Effector CD4-positive, alpha-beta T cell (primary cell): ENCODE measurements at places on chromosomes 5 and 9.

DNA sequence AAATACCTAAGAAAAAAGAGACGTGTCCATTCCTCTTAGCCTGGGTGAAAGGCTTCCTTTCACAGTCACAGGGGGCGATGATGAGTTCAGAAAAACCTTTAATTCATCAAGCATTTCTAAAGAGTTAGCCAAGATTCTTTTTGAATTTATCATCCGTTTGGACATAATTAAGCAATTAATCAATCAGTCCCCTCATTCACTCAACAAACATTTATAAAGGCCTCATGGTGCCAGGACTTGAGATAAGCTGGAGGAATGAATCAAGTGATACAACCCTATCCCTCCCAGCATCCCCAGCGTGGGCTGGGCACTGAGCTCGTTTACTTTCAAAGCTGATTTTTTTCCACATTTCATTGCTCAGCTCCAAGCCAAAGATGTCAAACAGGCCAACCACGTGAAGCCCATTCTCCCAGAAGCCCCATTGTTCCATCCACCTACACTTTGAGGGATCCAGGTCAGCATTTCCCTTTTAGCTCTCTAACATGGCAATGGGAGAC is 140.5 kb downstream of the SLIT3 start:
- DNase-seq = no peak

- DNase-seq = no peak
Measured at GRCh38 chr5:59790376-59790775, 103.2 kb downstream of the PDE4D start.

DNA sequence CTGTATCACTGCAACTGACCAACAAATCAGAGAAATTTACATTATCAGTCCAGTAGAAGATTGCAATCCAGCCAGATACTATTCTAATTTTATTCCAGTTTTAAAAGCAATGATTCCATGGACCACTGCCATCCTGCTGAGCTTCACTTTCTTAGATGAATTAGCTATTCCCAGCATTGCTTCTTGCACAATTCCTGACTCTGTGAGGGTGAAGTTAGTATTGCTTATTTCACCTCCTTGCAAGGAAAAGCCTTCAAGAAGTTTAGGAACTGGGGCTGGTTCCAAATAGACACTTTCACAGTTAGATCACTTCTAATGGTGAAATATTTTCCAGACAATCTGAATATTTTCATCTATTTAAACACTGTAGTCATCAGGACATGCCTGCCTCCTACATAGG is 338.6 kb upstream of the TNC start:
- no peak for DNase-seq

DNA sequence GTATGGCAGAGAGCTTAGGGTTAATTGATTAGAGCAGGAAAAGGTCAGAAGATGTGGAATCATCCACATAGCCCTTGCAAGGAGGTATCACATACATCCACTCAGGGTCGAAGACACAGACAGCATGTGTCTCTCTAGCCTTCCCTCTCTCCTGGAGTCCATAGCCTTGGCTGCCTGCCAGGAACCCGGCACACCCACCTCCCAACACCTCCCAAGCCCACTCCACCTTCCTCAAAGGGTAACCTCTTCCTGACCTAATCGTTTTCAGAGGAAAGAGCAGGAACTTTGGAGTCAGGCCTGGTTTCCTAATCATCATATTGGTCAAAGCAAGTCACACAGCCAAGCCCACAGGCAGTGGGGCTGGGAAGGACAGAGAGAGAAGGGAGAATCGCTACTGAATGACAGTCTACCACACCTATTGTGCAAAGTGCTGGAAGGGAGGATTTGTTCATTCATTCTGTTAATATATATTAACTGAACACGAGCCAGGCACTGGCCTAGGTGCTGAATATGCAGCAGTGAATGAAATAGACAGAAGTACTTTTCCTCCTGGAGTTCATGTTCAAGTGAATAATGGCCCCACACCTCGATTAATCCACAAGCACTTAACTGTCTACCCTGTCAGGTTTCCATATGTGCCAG is 107.8 kb downstream of the KCNIP1 start:
- DNase-seq = no peak

DNA sequence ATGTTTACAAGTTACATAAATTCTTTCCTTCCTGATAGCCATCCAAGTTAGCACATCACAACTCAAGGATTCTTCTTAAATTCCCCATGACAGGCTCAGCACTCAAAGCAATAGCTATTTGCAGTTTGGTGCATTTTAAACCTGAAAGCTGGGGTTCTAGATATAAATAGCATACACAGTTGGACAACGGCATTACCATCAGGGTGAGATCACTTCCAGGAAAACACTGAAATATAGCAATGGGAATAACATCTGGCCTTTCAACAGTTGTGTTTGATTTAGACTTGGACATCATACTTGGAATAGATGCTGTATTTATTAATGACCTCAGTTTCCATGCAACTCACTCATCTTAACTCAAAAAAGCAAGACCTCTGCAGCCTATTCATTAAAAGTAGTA is 24.7 kb upstream of the LECT2 start:
- DNase-seq = no peak

GRCh38 chr9:135588371-135588770 is 26.8 kb downstream of the PAEP start:
- DNase-seq = no peak

DNA sequence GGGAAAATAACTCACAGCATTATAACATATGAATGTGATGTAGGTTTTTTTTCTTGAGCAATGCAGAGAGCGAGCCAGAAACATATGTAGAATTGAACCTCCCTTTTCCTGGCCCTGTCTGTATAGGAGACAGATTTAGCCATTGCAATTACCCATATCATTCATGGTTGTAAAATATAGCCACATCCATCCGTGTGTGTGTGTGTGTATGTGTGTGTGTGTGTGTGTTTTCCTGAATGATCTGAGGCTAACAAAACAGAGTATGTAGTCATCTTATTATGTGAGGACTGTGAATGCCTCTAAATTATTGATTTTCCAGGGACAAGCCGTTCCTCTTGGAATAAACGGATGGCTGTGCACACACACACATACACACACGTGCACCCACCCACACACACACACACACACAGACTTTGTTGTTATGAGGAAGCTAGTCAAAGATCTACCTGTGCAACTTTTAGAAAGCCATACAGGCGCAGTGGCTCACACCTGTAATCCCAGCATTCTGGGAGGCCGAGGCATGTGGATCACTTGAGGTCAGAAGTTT is 11.7 kb upstream of the DENND1A start:
- no peak for DNase-seq

DNA sequence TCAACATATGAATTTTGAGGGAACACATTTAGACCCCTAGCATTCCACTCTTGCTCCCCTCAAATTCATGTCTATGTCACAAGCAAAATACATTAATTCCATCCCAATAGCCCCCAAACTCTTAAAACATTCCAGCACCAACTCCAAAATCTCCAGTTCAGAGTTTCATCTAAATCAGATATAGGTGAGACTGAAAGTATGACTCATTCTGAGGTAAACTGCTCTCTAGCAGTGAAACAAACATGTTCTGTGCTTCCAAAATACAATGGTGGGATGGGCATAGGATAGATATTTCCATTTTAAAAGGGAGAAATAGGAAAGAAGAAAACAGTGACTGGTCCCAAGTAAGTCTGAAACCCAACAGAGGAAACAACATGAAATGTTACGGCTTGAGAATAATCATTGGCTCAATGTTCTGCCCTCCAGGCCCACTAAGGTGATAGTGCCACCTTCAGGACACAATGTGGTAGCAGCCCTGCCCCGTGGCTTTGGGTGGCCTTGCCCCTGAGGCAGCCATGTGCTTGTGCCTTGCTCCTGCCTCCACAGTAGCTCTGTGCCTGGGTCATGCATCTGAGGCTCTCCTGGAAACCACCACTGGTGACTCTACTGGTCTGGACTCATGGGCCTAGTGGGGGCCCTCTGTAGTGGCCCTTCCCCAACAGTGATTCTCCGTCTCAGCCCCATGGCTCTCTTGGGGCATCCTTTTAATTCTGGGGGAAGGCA is 36.4 kb upstream of the IPPK start:
- no peak for DNase-seq

GRCh38 chr9:113246928-113247327 is 25.6 kb downstream of the SLC31A1 start:
- no peak for DNase-seq

DNA sequence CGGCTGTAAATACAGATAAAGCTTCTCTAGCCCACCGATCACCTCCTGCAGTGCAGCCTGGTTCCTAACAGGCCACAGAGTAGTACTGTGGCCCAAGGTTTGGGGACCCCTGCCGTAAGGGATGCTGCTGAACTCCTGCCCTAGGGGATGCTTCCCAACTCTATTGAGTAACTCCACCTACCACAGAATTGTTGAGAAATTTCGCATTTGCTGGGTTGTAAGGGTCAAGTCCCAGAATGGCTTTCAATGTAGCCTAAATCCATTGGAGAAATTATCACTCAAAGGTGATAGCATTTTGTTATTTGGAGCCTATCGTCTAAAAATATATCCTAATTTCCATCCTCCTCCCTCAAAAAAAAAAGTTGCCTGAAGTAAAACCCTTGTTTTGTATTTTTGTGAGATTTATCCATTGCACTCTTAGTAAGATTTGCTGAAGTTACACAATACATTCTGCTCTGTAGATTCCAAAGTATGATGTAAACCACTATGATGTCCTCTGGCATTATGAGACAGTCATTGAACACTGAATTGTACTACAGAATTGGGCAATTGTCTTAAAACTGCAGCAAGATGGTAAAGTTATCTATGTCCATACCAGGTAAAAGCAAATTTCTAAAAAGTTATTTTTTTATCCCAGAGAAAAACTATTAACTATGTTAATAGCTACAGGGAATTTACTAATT is 14.0 kb downstream of the ACTBL2 start:
- DNase-seq = no peak

- no peak for DNase-seq
Measured at GRCh38 chr5:82352146-82352791, 74.1 kb upstream of the RPS23 start.

DNA sequence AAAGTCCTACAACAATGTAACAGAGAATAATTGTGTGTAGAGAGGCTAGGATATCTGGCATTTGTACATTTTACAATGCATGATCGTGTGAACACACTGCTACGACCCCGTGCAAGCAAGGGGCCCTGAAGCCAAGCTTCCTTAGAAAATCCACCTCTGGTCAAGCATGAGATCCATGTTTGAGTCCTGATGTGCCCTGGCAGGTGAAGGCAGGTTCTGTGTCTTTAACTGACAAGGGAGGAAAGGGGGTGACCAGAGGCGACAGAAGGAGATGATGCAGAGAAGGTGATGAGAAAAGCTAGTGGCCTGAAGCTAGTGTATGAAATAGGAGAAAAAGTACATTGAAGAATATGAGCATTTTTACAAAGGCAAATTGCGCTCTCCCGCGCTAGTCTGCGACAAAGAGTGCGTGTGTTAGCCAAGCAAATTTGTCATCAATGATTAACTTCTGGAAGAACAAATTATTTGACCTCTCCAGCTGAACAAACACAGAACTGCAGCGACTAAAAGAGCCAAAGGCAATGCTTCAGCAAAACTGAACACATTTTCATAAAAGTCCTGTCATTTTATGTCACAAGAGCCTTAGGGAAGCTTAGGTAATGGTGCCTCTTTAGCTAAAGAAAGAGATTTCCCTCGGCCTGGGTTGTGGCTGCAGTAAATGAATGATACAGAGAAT is 101.7 kb upstream of the DAPK1 start:
- no peak for DNase-seq

DNA sequence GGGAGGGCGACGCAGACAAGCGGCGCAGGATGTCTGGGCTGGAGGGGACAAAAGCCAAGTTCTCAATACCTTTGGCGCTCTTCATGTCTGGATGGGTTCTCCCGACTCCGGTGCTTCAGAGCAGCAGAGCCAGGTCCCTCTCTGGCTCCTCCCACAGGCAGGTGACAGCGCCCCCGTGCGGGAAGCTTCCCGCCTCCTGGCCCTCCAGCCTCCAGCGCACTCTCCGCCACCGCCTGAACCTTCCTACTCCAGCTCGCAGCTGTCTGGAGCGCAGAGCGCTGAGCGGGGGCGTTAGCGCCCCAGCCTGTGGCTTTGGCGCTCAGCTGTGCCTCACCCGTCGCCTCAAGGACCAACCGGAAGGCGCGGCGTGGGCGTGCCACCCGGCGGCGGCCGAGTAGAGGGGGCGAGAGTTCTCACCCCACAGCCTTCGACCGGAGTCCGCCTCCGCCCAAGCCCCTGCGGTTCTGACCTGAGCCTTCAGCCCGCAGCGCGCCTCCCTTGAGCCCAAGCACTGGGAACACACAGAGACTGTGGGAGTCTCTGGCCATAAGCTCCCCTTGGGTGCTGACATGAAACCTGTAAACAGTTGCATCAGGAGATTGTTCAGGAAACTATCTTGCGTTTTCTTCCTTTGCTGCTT is at the start of gene SLCO4C1:
SLCO4C1 (minus strand) TSS at position 107 of the 640 bp plus-strand sequence; CDS start at position 85, 22 bp downstream.
- peak; percentile 57 for DNase-seq

GRCh38 chr5:176401281-176402205 is 13.0 kb downstream of the HIGD2A start:
- no peak for DNase-seq

DNA sequence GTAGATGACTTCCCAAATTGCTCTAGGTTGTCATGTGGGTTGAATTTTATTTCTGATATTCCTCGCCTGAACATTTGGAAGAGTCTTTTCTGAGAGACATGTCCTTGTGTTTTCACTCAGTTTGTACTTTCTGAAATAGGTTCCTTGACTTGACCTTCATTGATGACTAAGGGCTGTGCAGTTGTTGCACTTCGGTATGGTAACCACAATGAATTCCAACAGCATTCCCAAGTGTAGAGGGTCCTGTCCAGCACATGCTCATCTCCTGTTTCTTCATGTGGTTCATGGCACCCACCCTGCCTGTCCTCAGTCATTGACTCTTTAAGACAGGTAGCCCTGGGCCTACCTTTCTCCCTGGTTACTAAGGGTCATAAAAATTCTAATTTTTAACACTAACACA is 527.8 kb downstream of the MTRR start:
- no peak for DNase-seq

- DNase-seq = no peak
Measured at GRCh38 chr5:149982505-149982904, 17.9 kb downstream of the TIGD6 start.

- DNase-seq = no peak
Measured at GRCh38 chr5:40052808-40053207, 626.9 kb upstream of the PTGER4 start.

DNA sequence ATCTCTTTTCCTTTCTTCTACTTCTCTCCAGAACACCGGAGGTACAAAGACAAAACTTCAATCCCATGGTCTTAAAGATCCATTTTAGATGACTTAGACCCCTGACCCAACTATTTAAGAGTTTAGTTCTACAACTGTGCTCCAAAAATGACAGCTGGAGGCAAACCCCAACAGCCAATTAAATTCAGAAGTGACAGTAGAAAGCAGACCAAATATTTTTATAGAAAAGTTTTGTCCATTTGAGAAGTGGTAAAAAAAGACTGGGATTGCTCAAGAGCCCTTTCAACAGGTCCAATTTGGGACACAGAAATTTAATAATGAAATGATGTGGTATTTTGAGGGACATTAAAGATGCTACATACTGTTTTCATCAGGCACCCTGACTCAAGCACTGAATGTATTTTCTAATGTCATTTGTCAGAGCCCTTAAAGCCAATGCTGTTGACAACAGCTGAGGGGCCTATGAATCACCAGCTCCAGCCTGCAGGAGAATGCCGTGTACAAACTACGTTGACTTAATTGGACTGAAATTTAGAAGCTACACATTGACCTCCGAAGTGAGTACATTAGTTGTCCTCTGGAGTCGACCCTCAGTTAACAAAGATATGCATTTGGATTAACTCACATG is 147.5 kb upstream of the PIK3R1 start:
- no peak for DNase-seq
